Stimulated activated CD8-positive, alpha-beta memory T cell treated with anti-CD3 and anti-CD28 coated beads, Interleukin-4, amount 100 ng/mL, for 1 hour (primary cell): ENCODE measurements at places on chromosomes 2 and 18.

- DNase-seq: no peak
Observed at GRCh38 chr2:126828051-126828450, 70.6 kb upstream of the TEX51 start.

DNA sequence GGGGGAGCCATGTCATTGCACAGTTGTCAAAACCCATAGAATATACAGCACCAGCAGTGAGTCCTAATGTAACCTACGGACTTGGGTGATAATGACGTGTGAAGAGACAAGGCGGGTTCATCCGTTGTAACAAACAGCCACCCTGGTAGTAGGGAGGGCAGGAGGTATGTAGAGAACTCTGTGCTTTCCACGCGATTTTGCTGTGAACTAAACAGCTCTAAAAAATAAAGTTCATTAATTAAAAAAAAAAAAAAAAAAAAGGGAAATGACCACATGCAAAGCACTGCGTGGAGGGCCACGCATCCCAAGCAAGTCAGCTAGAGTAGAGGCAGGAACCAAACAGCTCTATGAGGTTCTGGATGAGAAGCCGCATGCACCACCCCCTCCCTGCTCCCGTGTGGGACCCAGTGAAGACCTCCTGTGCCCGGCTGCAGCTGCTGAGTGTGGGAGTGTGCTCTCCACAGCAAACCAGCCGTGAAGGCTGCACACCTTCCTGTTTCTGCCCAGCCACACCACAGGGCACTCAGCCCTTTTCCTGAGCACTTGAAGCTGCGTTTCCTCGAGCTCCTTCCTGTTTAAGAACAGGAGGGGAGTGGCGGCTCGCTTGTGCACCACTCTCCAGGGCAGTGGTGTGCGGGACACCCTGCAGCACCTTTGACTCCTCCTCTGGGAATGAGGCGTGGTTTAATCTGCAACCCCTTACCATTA lies 65.6 kb downstream of the ODC1 start:
- no peak for DNase-seq

GRCh38 chr18:21439431-21439846 lies 161.1 kb downstream of the ESCO1 start:
- DNase-seq: no peak

DNA sequence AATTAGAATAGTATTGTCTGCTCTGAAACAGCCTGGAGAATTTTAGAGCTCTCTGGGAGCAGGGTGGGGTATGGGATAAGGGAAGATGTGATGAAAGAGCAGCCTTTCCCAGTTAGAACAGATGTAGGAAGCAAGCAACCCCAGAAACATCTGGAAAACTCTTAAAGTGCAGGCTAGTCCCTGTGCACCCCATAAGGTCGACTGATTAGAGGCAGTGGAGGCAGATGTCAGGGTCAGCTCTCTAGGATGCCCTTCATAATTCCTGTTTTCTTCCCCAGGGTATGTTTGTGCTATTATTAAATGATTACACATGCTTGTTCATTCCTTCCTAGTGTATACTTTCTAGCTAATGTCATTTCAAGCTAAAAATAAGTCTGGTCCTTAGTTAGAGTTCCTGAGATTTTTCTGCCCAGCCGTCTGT lies 41.7 kb downstream of the PTPRM start:
- no peak for DNase-seq

DNA sequence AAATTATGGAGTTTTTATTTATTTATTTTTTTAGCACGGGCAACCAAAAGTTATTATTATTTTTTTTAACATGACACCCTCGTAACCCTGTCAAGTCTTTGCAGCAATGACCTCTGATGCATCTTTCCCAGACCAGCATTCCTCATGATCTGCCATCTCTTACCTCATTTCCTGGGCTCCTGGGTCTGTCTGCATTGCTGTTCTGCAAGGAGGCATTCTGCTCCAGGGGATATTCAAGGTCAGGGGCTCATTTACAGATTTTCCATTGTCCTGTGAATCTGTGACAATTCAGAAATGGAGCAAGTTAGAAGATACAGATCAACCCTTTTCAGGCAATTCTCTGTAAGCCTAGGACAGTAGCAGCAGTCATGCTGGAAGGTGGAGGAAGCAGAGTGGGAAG lies 43.0 kb downstream of the NGEF start:
- DNase-seq: no peak

DNA sequence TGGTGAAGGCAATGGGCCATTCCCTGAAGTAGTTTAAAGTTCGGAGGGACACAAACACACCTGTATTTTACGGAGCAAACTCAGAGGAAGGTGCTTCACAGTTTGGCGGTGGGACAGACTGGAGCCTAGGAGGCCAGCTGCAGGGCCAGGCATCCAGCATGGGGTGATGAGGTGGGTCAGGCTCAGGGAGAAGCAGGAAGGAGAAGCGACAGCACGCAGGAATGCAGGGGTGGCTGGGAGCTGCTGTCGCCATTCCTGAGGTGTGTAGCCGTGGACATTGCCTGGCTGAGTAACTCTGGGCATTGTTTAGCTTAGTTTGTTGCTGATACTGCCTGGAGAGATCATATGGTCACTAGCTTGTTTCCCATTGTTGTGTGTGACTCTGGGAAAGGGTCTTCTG lies 35.8 kb upstream of the METTL21A start:
- no peak for DNase-seq
